Stimulated activated effector memory CD8-positive, alpha-beta T cell treated with anti-CD3 and anti-CD28 coated beads, Interleukin-12 subunit alpha, Interleukin-12 subunit beta, amount 100 ng/mL, for 72 hours (primary cell): ENCODE measurements at places on chromosomes 16 and 17.

- DNase-seq, result no peak
Measured at GRCh38 chr16:20844588-20844987, 38.3 kb downstream of the REXO5 start.

GRCh38 chr17:59423903-59424302, 92.4 kb downstream of the YPEL2 start:
- DNase-seq, result no peak

DNA sequence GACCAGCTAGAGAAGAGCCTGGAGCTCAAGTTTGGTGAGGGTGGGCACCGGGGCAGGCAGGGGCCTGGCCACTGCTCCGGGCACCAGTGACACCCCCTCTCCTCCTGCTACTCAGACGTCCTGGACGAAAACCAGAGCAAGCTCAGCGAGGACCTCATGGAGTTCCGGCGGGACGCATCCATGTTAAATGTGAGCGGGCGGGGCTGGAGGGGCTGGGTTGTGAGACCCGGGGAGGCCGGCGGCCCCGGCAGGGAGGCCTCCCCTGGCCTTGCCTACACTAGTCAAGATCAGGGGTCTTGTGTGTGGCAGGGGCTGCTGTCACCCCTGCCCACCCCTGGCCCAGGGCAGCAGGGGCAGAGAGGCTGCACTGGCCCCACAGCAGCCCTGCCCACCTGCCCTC, 17.8 kb downstream of the TRAF7 start:
- DNase-seq, result no peak

DNA sequence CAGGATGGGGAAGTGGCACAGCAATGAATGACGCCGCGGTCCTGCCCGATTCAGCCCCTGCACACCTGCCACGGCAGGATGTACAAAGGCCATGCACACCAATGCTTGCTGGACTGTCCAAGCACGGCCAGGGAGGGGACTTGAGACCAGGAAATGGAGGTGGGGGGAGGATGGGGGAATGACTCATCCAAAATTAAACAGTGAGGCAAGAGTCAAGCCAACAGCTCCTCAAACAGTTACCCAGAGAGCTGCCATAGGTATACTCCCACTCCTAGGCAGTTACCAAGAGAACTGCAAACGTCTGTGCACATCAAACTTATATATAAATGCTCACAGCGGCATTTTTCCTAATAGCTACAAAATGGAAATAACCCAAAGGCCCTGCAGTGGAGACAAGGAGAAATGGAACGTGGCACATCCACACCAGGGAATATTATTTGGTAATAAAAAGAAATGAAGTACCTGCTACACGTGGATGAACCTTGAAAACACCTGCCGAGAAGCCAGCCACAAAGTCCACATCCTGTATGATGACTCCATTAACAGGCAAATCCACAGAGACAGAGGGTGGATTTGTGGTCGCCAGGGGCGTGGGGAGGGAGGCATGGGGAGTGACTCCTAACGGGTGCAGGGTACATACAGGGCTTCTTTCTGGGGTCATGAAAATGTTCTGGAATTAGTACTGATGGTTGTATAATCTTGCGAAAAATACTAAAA, 54.1 kb downstream of the VAC14 start:
- DNase-seq, result no peak

GRCh38 chr16:11675561-11676511, 7.6 kb downstream of the SNN start:
- DNase-seq, result no peak

GRCh38 chr16:16161319-16161718, 62.0 kb downstream of the ABCC6 start:
- DNase-seq, result no peak

DNA sequence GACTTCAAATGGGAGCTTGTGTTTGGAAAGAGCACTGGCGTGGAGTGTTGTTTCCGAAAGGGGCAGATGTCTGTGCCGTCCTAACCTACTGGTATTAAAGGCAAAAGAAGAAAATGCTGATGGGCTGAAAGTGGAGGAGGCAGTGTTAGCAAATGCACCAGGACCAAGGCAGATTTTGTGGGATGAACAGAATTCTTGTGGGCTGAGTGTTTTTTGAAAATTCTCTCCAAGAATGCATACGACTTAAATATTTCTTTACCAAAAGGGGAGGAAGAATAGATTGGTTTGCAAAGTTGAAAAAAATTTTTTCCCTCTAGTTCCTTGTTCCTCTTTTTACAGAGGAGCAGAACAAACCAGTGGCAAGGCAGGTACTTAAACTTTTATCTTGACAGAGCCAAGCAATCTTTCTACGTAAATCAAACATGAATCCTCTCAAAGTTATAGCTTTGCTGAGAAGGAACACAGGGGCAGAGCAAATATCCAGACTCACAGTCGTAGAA, 16.8 kb downstream of the MARCHF10 start:
- no peak for DNase-seq

DNA sequence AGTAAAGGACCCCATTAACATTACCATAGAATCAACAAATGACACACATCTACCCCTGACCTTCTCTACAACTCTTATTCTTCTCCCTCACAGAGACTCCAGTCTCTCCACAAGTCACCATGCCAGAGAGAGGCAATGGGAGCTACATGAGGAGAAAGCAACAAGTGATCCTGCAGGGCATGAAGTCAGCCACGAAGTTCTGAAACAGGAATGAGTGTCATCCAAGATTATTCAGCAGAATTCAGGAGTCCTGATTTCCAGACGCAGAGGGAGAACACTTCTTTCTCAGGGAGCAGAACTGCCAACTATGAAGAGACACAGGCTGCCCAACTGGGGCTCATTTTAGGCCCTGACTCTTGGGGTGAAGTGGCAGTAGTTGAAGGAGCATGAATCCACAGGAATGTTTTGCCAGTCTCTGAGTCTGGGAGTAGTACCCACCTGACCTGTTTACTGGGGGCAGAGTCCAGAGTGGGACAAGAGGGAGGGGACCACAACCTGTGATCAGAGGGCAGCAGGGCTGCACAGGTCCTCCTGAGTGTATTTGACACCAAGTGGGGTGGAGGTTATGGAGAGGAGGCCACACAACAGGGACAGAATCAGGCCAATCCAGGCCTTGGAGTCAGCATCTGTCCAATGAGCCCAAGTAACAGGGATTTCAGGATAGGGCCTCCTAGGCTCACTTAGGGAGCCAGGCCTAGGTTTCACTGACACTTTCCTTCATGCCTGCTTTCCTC, 2.4 kb upstream of the MTMR4 start:
- DNase-seq, result no peak

DNA sequence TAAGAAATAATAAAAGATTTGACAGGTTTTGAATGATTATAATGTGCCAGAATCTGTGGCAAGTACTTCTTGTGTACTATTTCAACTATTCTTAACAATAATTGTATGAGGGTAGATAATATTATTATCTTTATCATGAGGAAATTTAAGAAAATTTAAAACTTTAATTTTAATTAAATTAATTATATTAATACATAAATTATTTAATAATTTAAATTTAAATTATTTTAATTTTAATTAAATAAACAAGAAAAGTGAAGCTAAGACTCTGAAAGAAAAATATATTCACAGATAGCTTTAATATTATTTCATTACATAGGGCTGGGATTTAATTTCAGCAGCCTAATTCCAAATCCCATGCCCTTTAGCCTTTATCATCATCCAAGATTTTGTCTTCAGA, 31.4 kb upstream of the NETO2 start:
- no peak for DNase-seq

DNA sequence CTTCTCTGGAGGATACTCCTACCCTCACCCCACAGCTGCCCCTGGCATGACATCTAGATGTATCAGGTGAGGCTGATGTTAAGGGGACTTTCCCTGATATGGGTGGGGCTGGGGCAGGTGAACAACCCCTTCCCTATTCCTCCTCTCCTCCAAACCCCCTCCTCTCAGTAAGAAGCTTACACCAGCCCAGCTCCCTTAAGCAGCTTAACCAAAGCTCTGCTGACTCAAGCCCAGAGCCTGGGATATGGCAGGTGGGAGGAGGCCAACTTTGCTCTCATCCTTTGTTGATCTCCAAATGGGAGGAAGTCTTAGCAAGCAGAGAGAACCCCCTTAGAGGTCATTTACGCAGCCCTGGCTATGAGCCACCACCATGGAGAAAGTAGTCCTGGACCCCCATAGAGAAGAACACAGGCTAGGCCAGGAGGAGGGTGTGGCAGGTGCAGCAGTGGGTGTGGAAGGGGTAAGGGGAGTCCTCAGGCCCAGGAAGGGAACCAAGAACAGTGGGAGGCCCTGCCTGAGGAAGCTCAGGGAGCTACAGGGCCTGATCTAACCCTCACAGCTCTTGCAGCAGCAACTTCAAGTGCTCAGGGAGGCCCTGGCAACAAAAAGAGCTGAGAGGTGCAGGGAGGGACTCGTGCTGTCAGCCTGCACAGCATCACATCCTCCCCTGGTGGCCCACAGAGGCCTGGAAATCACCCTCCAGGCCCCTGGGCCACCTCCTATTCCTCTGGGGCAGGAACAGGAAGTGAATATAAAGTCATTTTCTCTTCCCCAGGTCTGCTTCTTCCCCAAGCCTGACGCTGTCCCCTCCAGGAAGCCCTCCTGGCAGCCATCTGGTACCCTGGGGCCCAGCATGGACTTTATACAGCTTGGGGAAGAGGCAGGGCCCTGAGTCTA, 2.9 kb downstream of the UNC119 start:
- peak; percentile 30 for DNase-seq

GRCh38 chr16:60137891-60138290, 1403.8 kb upstream of the GOT2 start:
- DNase-seq, result no peak

DNA sequence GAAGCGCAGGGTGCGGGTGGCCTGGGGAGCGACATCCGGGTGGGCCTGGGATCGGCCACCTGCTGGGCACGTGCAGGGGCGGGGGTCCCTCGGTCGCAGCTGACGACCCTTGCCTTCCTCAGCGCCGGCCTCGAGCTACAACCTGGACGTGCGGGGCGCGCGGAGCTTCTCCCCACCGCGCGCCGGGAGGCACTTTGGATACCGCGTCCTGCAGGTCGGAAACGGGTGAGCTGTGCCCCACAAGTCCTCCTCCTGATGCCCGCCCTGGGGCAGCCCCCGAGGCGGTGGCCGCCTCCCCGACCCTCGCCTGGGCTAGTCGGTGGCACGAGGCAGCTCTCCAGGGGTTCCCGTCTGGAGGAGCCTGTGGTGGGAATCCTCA, 1.5 kb downstream of the ITGAL start:
- no peak for DNase-seq

GRCh38 chr16:82070656-82071369, 35.8 kb downstream of the HSD17B2 start:
- DNase-seq, result no peak
